Stimulated activated CD4-positive, alpha-beta T cell treated with anti-CD3 and anti-CD28 coated beads, Interleukin-2, amount 100 ng/mL, for 24 hours (primary cell): ENCODE measurements at places on chromosomes 6 and 20.

DNA sequence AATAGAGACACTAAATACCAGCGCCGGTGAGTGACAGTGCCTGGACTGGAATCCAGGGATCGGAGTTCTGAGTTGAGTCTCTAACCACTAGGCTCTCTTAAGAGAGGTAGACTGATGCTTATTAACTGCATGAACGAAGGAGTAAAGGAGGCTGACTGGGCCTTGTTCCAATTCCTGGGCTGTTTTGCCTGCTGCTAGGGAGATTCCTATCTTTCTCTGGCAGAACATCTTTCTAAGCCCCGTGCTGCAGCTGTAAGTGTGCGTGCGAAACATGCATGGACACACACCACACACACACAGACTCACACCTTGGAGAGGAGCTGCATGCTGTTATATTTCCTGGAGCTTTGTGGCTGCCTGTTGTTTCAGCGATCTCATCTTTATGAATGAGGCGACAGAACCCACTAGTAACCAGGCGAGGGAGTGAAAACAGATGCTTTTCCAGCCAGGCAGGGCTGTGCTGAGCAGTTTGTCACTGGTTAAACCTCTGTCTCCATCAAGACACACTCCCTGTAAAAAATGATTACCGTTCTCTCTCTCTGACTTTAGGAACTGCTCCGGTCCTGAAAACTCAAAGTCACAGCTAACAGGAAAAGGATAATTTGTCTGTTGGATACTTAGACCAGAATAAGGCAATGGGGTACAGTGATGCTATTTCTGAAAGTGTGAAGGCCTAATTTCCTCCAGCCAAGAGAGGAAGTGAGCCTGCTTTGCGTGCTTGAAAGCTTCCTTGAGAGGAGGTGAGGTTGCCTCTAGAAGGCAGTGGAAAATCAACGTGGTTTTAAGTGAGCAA lies 157.4 kb upstream of the ZNF217 start:
- DNase-seq = peak; percentile 32

DNA sequence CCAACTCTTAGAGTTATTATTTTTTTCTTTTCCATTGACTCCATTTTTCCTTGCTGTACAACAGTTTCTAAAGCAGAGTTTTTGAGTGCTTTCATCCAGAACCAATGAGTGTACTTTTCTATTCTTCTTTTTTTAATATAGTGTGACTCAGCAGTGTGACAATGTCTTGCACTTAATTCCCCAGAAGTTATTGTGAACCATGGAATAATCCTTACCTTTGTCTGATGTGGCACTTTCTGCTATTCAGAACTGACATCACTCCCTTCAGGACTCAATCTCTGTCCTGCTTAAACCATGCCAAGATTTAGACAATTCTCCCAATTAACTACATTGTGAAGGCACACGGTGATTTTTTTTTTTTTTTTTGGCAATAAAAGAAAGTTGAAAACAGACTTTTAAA lies 41.5 kb downstream of the GRIK2 start:
- no peak for DNase-seq

GRCh38 chr6:99609905-99610489 lies 3.4 kb downstream of the PRDM13 start:
- no peak for DNase-seq

GRCh38 chr6:166772518-166772917 lies 145.5 kb upstream of the RPS6KA2 start:
- no peak for DNase-seq

DNA sequence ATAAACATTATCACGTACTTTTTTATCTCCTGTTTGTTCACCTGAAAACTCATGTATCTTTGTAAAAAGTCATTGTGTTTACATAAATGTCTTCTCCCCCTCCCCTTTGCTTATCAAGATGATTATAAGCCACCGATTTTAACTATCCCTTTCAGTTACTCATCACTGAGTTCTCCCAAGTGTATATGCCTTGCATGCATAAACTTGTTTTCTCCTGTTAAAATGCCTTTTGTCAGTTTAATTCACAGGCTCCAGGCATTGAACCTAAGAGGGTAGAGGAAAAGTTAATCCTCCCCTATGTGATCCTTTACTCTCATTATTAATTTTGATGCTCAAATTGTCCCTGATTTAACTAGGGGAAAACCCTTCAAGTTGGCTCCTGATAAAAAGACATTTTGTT lies 24.2 kb downstream of the ANKEF1 start:
- DNase-seq = no peak

GRCh38 chr20:43948455-43948854 lies 33.8 kb downstream of the TOX2 start:
- DNase-seq = no peak

- no peak for DNase-seq
Measured at GRCh38 chr6:5206920-5207561, 53.7 kb downstream of the LYRM4 start.

- no peak for DNase-seq
Measured at GRCh38 chr20:62850333-62850974, 11.2 kb downstream of the TCFL5 start.

GRCh38 chr6:157490611-157491269 lies 109.8 kb downstream of the ZDHHC14 start:
- DNase-seq = no peak

DNA sequence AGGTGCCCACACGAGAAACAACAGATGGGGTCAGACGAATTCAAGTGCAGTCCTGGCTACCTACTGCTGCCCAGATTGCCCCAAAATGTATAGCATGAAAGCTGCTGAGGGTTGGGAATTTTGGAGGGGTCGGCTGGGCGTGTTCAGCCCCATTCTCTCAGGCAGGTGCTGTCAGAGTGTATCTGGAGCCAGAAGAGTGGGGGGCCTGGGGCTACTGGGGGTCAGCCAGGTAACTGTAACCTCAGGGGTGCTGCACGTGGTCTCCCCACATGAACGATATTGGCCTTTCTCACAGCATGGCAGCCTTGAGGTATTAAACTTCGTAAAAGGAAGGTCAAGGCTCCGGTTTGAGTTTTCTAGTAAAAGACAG lies 14.6 kb downstream of the SYNDIG1 start:
- DNase-seq = no peak

- DNase-seq = no peak
Measured at GRCh38 chr6:56521976-56522375, 120.7 kb downstream of the DST start.

GRCh38 chr6:159973951-159974350 lies 5.1 kb downstream of the IGF2R start:
- no peak for DNase-seq

DNA sequence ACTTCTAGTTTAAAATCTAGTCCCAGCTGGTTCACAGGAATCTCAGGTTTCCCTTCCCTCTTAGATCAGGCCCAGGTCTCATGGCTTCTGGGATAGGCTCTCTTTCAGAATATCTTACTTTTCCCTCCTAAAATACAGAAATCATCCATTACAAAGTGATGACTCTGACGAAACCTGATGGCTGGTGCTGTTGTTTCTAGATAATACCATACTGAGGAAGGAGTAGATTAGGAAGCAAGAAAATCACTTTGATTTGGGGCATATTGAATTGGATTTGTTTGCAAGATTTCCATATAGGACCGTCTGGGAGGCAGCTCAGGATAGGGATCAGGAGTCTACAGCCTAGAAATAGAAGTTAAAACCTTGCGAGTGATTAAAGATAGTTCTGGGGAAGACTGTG lies 3.6 kb downstream of the ZKSCAN3 start:
- DNase-seq = no peak

GRCh38 chr6:146857980-146858347 lies 259.2 kb downstream of the ADGB start:
- no peak for DNase-seq

GRCh38 chr20:41437836-41438235 lies 71.2 kb upstream of the EMILIN3 start:
- DNase-seq = no peak
